ENCODE measurements at places on chromosomes 6 and 20. TPM values are rescaled to one million over a fixed set of nuclear protein-coding genes. Genes with fewer than 3 reads are reported as not detected.

The PI16 gene
- 0.64 TPM for polyA plus RNA-seq

The SCRT2 gene
- not detected for polyA plus RNA-seq

The UBR2 gene
- polyA plus RNA-seq: 30.3 TPM

The PCSK2 gene
- polyA plus RNA-seq: 0.81 TPM

The TAB2 gene
- 86.2 TPM for polyA plus RNA-seq

The IYD gene
- polyA plus RNA-seq: 4.1 TPM

The PRL gene
- polyA plus RNA-seq: not detected

The HSPA1A gene
- 118 TPM for polyA plus RNA-seq

The RFX6 gene
- polyA plus RNA-seq: 0.08 TPM

The CPXM1 gene
- 275 TPM for polyA plus RNA-seq

The PHF3 gene
- polyA plus RNA-seq: 61.9 TPM

The WFDC5 gene
- not detected for polyA plus RNA-seq

The LBP gene
- polyA plus RNA-seq: not detected

The IL17A gene
- polyA plus RNA-seq: not detected

DNA sequence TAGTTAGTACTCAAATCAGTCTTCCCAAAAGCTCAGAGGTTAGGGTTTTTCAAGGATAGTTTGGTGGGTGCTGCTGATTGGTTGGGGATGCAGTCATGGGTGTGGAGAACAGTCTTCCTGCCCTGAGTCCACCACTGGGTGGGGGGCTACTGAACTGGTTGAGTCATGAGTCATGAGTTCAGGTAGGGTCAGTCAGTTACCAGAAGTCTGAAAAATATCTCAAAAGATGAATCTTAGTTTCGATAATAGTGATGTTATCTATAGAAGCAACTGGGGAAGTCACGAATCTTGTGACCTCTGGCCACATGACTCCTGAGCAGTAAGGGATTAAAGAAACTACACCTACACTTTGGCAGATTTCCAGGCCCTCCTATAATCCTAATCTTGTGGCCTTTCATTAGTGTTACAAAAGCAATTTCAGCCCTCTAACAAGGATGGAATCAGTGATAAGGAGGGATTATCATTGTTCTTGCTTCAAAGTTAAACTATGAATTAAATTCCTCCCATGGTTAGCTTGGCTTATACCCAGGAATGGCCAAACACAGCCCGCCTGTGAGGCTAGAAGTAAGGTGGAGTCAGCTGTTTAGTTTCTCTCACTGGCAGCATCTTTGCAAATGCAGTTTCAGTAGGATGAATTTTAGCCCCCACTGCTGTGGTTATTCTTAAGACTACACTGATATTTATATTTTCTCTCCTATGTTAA lies 33.3 kb upstream of the NKAIN2 start:
- no peak for DNase-seq

GRCh38 chr20:51457533-51457932 lies 85.0 kb downstream of the NFATC2 start:
- DNase-seq: no peak

DNA sequence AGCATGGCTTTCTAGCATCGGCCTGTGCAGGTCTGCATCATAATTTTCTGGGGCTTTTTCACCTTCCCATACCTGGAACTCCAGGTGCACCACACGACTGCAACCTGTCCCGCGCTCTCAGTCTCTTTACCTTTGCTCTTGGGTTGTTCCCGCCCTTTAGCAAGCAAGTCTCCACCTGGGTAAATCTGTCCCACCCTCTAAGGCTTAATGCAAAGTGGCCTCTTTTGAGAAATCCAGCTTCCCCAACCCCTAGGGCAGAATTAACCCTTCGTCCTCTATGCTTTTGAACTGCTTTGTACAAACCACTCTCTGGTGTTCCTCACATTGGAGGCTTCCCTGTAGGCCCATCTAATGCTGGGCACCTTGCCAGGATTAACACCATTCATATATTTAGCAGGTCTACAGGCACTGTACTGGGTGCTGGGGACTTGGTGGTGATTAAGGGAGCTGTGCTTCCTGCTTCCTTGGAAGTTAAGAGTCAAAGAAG lies 2.8 kb downstream of the ITPR3 start:
- no peak for DNase-seq

GRCh38 chr6:24961852-24962251 lies 26.1 kb upstream of the RIPOR2 start:
- DNase-seq: no peak

- no peak for DNase-seq
These were observed 82.4 kb upstream of the TOX2 start for GRCh38 chr20:43832096-43832816.

DNA sequence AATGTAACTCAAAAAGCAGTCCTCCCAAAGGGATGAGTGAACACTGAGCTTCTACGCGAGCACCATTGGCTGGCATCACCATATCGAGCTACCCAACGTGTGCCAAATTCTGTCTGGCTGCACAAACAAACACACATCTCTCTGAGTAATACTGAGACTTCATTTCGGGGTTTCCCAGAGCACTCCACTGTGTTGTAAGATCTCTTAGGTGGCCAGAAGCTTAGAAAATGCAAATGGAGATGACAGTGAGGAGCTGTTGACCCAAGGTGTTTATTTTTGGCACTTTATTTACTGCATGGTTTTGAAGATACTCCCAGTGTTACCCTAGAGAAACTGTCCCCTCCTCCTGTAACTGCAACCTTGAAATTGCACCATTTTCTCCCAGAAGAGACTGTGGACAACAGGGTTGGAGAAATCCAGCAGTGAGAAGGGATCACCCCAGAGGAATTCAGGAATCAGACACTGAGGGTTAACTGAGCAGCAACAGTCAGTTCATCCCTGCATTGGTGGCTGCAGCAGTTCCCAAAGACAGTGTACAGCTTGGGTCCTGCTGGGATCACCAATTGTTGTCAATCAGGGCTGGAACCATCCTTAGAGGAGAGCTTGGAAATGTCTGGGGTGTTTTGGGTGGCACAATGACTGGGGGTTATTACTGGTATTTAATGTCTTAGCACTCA lies 1.0 kb upstream of the RIPOR2 start:
- no peak for DNase-seq

GRCh38 chr20:31684153-31685015 lies 38.3 kb downstream of the BCL2L1 start:
- no peak for DNase-seq

DNA sequence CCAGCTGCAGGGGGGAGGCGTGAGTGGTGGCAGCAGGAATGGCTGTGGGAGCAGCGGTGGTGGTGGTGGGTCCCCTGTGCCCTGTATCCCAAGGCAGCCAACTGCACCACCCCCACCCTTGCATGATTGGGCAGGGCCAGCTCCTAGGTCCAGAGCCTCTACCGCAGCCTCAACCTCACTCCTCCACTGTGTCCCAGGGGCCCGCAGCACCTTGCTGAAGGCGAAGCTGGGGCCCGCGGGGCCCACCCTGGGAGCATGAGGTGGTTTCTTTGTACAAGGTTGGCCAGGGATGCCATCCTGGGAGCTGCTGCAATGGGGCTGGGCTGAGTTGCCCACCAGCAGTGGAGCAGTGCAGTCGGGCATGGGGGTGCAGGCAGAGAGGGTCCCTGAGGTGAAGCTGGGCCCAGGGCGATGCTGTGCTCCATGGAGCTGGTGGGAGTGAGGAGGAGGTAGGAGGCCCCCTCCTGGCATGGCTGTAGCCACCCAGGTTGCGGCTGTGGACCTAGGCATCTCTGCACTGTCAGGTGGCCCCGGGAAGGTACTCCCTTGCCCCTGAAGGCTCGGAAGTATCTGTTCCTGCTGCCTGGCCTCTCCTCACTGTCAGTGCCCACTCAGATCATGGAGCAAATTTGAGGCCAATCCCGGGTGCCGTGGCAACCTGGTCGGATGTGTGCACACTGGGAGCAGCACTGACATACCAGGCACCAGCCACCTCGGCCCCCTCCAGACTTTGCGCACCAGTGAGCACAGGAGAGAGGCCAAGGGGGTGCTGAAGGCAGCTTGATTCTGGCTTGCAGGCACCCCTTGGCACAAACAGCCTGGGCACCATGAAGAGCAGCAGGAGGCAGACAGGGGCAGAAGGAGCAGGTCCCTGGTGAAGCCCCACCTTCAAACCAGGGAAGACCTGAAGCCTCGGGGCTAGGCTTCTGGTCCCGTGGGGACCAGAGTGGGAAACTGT lies 60.2 kb upstream of the L3MBTL3 start:
- DNase-seq: no peak

- DNase-seq: no peak
These were observed 16.4 kb downstream of the PIGT start for GRCh38 chr20:45432294-45432693.

DNA sequence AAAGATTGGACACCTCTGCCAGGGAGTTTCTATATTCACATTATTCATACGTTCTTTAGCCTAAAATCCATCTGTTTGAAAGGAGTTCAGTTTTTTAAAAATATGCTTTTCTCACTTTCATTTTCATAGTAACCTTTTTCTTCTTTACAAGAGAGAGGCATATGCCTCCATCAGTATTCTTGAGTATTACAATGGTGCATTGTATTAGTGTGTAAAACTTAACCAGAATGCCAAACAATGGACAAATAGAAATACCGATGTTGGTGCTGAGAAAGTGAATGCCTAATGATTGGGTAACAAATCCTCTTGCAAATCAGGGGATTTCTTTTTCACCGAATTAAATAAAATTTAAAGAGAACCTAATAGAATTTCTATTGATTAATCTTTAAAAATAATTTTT lies 163.2 kb upstream of the LAMA2 start:
- DNase-seq: no peak

DNA sequence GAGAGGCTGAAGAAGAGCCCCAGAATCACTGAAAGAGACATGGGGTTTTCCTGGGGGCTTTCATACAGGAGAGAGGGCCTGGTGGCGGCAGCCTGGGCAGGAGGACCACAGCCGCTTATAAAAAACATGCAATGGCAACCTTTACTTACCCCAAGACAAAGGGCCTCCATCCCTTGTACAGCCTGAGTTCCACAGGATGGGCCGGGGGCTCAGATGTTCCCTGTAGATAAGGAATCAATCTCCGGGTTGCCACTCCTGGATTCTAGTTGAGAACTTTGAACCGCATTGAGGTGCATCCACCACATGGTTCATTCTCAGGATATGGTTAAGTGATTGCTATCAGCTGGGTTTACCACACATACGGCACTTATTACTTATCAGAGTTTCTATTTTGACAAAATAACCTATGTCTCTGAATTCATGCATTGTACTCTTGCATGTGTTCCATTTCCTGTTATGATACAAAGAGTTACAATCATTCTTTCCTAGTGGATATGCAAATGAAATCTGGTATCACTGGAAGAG lies 677.6 kb downstream of the KIF16B start:
- no peak for DNase-seq

- no peak for DNase-seq
These were observed 108.9 kb downstream of the SNX5 start for GRCh38 chr20:17859616-17860232.

- no peak for DNase-seq
These were observed 263.1 kb upstream of the ZFP64 start for GRCh38 chr20:52454660-52455059.

DNA sequence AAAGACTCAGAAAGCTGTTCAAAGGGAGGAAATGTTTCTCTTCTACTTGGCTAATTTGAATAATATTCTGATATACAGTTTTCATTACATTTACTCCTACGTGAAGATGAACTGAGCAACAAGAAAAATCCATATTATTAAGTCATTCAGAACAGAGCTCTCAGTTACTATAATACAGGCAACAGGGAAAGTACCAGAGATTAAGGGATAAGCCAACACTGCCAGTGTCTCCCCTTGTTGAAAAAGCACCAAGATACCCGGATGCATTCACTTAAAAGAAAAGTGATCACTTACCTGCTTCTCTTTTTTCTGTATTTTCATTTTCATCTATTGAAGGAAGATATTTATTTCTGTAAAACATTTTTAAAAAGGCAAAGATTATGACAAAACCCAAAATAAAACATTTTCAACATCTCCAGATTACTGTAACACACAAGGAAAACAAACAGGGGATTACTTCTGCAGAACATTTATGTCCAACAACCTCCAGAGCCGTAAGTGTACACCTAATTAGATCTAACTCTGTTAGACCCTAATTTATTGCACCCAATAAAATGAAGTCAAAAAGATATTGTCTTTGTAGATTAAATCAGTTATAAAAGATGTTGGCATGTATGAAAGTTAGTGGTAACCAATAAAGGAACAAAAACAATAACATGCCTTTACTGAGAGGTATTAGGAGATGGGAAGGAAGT lies 67.0 kb downstream of the CHD6 start:
- DNase-seq: no peak

DNA sequence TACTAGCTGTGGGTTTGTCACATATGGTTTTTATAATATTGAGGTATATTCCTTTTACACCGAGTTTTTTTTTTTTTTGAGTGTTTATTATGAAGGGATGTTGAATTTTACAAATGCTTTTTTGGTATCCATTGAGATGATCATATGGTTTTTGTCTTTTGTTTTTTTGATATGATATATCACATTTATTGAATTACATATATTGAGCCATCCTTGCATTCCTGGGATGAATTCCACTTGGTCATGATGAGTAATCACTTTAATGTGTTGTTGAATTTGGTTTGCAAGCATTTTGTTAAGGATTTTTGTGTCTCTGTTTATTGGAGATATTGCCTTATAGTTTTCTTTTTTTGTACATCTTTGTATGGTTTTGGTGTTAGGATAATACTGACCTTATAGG lies 3.3 kb upstream of the ZNF337 start:
- DNase-seq: no peak

DNA sequence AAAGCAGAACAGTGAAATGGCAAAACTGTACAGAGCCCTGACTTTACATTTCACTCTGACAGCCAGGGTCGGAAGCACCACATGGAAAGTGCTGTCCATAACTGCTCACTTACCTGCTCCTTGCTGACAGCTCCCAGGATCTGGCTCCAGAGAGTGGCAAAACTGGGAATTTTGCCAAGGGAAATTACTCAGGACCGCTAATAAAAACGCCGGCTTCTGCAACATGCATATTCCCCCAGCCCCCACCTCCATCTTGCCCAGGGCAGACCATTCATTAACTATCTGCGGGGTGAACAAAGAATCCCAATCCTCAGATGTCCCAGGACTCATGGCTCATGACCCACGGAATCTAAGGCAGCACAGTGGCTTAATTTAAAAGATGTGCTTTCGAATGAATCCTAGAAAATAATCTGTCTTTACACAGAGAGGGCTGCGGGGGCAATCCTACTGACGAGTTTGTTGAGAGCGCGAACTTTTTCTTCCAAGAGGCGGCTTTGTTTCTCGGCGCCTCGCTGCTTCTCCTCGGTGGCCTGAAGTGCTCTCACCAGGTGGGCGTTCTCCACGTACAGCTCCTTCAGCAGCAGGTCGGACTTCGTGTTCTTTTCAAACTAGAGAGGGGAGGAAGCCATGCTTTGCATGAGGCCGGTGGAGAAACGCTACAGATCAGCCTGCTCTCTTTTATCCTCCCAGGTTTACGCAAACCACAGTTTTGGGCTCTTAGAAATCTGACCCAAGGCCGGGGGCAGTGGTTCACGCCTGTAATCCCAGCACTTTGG lies 45.8 kb downstream of the GINS1 start:
- DNase-seq: no peak

GRCh38 chr6:100504786-100505737 lies 40.3 kb upstream of the SIM1 start:
- DNase-seq: no peak
